ENCODE measurements at places on chromosomes 7 and 10.
A peak's percentile ranks its signal among the peaks of the same experiment; 100 is the strongest.

- no peak for DNase-seq
These were observed 24.6 kb upstream of the DDX50 start for GRCh38 chr10:68876246-68877138.

GRCh38 chr10:86047588-86047987 is 319.0 kb downstream of the GRID1 start:
- no peak for DNase-seq

- DNase-seq: peak; percentile 68
These were observed 53.5 kb downstream of the AOAH start for GRCh38 chr7:36670585-36671431.

- DNase-seq: no peak
These were observed 609.7 kb downstream of the TNS3 start for GRCh38 chr7:46972205-46972604.

DNA sequence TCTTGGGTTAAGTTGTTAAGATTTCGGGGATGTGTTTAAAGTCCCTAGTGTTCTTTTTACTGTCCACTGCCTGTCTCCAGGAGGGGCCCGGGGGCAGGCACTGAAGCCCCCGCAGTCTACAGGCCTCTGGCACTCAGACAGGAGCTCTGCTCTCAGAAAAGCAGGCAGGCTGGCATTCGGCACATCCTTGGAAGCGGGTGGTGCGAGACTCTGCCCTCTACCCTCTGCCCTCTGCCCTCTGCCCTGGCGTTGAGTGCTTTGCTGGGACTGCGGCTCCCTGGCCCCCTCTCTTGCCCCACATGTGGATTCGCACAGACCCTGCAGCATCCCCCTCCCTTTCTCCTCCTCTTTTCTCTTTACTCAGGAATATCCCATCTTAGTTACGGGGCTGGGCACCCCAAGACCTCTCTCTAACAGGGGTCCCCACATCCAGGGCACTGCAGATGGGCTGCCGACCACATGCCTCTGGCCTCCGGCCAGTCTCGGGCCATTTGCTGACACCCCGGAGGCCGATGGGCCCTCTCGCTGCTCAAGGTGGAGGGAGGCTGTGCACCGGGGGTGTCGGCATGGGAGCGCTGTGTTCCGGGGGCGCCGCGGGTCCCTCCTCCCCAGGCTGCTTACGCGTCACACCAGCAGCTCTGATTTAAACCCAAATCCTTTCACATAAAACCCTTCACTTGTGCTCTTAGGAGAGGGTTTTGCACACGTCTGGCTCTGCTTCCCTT is 479.9 kb downstream of the DNAJB6 start:
- DNase-seq: no peak

DNA sequence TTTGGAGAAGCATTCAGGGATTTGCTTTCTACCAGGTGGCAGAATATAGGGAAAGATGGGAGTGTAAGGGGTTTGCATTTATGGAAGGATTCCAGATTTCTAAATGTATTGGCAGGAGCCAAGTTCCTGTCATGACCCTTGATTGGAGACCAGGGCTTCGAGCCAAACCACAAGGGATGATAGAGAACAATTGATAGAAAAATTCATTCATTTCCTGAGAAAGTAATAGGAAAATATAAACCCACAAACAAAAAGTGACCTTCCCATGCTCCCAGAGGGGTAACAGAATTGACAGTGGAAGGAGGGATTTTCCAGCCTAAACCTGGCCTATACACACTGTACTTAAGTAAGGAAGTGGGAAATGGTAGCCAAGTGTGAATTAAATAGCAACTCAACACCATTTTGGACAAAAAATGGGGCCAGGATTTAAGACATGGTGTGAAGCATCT is 22.4 kb upstream of the IFIT2 start:
- no peak for DNase-seq

DNA sequence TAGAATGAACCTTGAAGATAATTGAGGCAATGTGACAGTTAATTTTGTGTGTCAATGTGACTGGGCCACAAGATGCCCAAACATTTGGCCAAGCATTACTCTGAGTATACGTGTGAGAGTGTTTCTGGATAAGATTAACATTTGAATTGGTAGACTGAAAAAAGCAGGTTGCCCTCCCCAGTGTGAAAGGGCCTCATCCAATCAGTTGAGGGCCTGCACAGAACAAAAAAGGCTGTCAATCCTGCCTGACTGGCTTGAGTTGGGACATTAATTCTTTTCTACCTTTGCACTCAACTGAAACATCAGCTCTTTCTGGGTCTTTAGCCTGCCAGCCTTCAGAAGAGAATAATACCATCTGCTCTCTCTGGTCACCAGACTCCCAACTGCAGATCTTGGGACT is 56.6 kb upstream of the PDE1C start:
- no peak for DNase-seq

- DNase-seq: no peak
These were observed 46.4 kb upstream of the CC2D2B start for GRCh38 chr10:95861386-95861785.

- no peak for DNase-seq
These were observed 519.1 kb upstream of the FOXK1 start for GRCh38 chr7:4162884-4163564.

DNA sequence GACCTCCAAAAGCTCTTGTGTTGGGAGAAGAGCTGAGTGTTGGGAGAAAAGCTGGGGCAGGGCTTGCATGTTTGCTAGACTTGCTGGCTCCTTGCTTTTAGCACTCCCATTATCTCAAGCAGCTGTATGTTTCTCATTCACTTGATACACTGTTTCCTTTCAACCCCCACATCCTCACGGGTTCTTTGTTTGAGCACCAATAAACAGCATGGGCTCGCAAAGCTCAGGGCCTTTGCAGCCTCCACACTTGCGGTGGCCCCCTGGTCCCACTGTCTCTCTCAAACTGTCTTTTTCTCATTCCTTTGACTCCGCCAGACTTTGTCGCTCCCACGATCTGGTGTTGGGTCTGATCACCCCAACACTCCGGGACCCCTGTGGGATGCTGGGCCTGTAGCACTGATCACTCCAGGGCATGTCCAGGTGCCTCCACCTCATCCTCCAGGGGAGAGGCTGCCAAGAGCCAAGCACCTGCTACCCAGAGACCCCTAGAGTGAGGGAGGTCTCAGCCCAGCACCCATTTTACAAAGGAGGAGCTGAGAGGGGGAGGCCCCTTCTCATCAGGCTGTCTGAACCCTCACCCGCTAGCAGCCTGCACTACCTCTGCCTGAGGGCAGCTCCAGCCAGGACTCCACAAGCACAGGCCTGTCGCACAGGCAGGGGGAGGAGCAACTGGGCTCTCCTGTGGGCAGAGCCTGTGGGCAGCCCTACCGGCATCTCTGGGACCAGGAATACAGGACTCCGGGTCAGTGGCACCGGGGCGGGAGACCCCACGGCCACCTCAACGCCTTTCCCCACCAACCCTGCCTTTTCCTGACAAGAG is 49.1 kb upstream of the MSMB start:
- DNase-seq: no peak

- no peak for DNase-seq
These were observed 93.6 kb downstream of the MAGI2 start for GRCh38 chr7:79359827-79360226.

DNA sequence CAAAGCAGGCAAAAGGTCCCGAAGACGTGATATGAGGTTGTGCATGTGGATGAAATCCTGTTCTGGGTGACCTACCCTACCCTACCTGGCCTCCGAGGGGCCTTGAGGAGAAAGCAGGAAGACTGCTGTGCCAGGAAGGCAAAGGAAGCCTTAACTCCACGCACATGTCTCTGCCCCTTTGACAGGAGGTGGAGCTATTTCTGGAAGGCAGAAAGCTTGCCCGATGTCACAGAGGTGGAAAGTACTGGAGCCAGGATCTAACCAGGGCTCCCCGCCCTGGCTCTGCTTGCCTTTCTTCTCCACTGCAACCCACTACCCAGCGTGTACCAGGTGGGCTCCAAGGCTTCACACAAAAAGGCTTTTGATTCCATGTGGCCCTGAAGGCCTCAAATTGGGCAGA is 66.4 kb upstream of the DDC start:
- DNase-seq: no peak

DNA sequence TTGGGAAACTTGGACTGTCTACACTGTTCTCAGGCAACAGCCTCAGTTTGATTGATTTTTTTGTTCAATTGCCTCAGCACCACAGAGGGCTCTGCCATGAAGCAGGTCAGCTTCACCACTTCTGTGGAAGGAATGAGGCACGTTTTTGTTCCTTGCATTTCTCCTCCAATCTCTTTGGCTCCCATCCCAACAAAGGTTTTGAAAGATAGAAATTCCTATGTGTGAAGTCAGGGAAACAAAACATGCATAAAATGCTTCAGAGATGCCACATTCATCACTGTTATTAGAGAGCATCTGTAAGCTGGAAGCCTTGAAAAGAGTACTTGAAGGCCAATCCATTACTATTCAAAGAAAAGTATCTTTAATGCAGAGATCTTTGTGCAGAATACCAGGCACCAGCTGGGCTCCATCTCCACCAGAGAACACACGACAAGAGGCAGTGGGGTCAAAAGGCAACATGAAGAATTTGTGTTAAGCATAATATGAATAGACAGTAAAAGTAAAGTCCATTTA is 249.1 kb upstream of the LYZL1 start:
- no peak for DNase-seq

DNA sequence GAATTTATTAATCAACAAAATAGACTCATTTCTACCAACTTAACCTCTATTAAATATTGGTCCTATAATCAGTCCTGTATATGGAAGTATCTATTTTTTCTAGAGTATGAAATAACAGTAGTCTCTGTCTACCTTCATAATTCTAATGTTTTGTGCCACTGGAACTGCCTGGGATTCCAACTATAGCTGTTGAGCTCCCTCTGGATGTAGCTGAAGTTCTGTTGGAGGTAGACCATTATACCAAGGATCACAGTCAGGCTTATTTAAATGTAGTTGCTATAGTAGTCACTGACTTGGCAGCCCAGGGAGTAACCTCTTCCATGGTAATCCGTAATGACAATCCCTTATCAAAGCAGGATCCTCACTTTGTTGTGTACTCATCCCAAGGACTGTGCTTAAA is 48.5 kb upstream of the PHYHIPL start:
- DNase-seq: no peak

DNA sequence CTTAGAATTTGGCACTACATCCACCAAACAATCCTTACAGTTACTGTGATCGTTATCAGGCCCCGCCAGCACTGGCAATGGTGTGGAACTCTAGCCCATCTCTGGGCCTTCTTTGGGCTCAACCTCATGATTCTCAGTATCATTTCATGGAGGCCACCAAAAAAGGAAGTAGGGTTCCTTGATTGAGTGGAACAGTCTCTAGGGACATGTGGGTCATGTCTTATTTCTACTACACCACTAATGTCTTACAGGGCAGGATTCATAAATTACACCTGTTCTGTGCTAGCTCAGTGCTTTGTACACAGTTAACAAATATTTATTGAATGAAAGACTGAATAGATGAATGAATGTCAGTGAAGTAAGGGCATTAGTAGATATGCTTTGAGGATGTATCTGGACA is 53.9 kb downstream of the AP3M1 start:
- no peak for DNase-seq

- DNase-seq: no peak
These were observed 106.6 kb upstream of the INHBA start for GRCh38 chr7:41809529-41809939.

DNA sequence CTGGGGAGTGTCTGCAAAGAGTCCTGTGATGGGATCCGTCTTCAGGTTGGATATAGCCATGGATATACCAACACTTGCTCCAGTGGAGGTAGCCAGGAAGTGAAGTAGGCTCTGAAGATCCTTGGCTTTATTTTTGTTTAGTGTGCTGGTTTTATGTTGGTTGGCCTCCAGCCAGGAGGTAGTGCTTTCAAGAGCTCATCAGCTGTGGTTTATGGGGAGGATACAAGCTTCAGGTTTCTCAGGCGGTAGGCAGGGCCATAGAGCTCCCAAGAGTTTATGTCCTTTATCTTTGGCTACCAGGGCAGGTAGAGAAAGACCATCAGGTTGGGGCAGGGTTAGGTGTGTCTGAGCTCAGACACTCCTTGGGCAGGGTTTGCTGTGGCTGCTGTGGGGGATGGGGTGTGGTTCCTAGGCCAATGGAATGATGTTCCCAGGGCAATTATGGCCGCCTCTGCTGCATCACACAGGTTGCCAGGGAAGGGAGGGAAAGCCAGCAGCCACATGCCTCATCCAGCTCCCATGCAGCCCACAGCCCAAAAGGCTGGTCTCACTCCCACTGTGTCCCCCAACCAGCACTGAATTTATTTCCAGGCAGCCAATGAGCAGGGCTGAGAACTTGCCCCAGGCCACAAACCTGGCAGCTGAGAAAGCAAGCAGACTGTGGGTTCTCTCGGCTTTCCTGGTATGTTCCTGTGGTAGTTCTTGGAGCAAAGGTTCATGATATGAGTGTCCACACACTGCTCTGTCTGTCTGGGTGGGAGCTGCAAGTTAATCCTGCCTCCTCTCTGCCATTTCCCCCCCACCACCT is 67.0 kb upstream of the PRLHR start:
- DNase-seq: no peak

- DNase-seq: no peak
These were observed 100.7 kb downstream of the CDK6 start for GRCh38 chr7:92735707-92736106.

DNA sequence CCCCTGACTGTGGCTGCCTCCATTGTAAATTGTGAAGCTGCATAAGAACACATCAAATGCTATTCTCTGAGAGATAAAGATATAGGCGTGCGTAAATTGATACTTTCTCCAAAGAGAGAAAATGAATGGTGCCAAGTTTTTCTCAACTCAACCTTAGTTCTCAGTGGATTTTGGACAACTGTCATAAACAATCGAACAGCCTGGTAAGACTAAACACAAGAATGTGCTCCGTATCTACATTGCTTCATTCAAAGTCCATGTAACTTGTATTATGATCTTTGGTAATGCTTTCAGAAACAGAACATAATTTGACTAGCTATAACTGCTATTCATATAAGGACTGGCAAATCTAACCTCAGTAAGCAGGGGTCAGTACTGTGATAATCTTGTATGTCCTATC is 429.1 kb downstream of the SEMA3D start:
- no peak for DNase-seq

DNA sequence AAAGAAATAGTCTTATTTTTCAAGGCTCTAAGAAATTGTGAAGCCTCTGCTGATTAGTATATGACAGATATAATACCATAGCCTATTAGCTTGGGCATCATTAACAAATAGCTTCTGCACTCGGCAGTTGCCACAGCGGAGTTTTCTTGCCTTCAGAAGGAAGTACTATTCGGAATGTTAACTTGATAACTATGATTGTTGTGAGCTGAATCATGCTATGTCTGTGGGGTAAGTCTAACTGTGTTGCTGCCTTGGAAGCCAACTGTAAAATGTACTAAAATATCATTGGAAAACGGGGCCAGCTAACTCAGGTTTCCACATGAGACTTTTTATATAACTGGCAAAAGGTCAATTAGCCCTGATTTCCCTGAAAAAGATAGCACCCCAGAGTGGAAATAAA is 93.2 kb downstream of the TWIST1 start:
- DNase-seq: no peak
